ENCODE measurements at places on chromosomes 13 and 19.

DNA sequence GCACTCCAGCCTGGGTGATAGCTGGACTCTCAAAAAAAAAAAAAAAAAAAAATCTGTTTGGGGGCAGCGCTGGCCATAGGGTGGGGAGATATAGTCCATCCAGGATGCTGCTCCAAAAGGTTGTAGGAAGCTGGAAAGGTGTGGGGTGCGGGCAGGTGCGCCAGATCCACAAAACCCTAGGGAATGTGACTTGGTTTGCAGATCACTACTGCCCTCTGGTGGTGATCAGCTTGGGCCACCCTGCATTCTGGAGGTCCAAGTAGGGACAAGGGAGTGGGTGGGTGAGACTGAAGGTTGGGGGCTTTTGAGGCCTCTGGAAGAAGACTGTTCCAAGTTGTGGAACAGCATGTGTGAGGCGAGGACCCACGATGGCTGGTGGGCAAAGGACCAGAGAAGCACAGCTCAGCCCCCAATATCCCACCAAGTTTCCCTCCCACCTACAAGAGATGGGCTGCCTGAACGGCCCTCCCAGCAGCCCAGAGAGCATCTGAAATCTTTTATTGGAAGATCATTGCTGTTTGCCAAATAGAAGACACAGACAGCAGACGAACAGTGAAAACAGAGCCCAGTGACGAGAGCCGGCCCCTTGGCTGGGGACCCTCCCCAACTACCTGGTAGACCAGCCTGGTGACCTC lies 10.4 kb upstream of the TYK2 start:
- DNase-seq, result peak; percentile 52

GRCh38 chr13:20461481-20461859 lies 64.2 kb downstream of the CRYL1 start:
- no peak for DNase-seq

DNA sequence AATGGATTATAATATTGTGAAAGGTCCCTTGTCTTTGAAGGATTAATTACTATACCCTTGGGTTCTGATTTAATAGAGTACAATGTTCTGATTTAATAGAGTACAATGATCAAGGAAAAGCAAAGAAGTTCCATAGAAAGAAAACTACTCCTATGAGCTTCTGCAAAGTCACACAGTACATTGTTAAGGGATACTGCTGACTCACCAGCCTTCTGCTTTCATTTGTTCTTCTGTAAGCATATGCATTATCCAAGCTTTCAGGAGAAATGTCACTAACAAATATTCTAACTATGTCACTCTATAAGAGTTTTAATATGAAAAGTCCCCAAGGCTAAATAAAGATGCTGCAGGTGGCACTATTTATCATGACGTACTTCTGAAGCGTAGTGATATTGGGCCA lies 396.7 kb downstream of the RFC3 start:
- no peak for DNase-seq

- DNase-seq, result no peak
Observed at GRCh38 chr13:44089452-44089851, 209.7 kb downstream of the LACC1 start.

Data from activated T-helper 9 cell treated with anti-CD3 and anti-CD28 coated beads, Interleukin-2, amount 50 U/mL, for 16 hours (primary cell).